ENCODE measurements at places on chromosomes 1 and 21.

DNA sequence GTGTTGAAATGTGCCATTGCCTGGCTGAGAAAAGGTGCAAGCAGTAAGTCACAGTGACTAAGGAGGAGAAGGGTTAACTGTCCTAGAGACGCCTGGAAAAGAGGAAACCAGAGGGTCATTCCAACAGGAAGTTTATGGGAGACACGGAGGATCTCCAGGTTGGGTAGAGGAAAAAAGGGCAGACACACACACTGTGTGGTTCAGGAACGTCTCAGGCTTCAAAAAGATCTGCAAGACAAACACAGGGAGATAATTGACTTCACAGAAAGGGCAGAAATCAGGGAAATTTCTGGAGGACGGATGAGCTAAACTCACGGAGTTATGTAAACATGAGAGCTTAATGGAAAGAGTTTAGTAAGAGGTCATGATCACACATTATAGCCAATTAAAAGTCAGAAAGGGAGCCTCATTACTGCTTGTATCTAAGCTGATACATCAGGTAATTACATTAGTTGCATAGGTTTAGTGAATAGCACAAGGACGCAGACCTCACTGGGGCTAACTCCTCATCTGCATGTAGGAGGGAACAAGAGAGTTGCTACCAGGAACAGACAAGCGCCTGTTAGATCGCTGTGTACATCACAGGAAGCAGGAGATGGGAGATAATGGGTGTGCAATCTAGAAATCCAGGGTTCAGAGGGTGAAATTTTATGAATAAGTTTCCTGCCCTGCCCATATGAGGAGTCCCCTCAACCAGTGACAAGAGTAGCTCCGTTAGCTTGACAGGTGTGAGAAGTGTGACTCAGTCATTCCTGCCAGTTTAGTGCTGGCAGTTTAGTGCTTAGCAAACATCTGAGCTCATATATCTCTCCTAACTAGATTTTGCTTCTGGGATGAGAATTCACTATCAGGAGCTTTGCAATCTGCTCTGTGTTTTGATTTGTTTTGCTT is 96.6 kb upstream of the TNR start:
- DNase-seq: no peak

DNA sequence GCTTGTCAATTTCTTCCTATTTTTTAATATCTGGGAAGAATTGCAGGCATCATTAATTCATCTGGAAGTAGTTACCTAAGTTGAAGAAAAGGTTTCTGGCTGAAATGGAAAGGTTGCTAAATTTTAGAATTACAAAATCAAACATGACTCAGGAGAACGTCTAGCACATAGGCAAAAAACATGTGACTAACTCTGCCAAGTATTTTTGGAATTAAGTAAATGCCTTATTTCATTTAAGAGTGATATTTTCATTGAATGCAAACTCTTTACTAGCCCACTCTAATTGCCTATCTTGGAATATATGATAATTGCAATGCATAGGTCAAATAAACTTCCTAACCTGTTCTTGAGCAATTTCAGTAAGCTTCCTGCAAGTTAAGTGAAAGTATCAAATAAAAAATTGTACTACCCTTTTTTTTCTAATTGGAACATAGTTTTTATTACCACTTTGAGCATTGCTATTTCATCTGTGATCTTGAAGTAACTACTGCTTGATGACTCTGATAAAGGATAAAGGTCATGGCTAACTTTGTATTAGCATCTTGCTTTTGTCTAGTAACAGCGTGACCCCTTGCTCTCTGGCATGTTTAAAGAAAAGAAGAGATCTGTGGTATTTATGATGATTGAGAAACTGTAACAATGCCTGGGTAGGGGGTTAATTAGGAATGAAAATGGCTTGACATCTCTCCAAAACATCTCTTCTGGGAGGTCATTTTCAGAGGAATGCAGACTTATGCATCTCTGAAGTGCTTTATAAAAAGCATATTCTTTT is 208.3 kb upstream of the NCAM2 start:
- no peak for DNase-seq

GRCh38 chr1:219324171-219324570 is 150.5 kb downstream of the LYPLAL1 start:
- DNase-seq: no peak

- DNase-seq: no peak
Measured at GRCh38 chr1:221696718-221697461, 45.0 kb downstream of the DUSP10 start.

- DNase-seq: peak; percentile 60
Measured at GRCh38 chr1:55337801-55338447, 122.8 kb upstream of the USP24 start.

DNA sequence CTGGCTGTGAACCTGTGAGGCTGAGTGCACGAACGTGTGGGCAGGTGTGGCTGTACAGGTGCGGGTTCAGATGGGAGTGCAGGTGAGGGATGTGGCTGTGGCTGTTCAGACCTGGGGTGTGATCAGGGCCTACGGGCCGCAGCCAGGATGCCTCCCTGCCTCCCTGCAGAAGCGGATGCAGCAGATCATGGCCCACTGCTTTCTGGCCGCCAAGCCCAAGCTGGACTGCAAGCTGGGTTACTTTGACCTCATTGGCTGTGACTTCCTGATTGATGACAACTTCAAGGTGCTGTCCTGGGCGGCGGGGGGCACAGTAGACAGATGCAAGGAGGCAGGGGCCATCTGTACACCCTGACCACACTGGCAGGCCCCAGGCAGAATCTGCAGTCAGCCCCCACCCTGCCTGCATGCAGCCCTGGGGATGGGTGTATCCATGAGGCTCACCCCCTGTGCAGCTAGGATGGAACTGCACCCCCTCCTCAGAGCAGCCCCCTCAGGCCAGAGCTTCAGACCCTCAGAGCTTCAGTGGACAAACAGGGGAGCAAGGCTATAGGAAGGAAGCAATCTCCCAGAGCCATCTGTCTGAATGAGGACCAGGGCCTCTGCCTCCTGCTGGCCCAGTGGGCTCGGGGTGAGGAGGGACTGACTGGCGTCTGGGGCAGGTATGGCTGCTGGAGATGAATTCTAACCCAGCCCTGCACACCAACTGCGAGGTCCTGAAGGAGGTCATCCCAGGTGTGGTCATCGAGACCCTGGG is 9.8 kb downstream of the TNFRSF18 start:
- DNase-seq: no peak

DNA sequence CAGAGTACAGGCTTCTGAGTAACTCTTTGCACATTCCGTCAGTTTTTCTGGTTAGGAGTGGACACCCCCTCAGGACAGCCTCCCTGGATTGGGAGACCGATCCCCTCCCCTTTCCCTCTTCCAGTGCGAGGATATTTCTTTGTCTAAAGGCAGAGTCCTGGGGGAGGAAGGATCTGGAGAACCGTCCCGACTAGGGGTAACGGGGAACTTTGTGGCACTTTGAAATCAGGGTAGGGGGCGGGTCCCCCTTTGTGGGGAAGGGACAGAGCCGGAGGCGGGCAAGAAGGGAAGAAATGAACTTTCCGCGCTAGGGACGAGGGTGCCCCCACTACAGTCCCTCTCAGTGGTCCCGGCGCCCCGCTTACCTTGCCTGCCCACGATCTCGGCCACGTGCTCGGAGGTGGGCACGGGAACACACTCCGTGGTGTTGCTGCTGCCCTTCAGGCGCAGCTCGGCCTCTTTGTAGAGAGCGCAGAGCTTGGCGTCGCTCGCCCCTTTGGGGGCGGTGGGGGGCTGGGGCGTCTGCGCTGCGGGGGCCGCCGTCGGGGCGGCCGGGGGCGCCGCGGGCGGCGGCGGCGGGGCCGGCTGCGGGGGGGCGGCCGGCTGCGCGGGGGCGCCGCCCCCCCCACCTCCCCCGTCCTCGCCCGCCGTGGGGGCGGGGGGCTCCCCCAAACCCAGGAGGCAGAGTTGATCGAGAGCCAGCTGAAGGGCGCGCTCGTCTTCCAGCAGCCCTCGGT is 917 bp downstream of the MEX3A start:
- DNase-seq: peak; percentile 32

GRCh38 chr1:85225624-85226380 is 25.0 kb upstream of the SYDE2 start:
- DNase-seq: no peak

- DNase-seq: no peak
Measured at GRCh38 chr1:94989911-94990473, 63.1 kb upstream of the CNN3 start.

DNA sequence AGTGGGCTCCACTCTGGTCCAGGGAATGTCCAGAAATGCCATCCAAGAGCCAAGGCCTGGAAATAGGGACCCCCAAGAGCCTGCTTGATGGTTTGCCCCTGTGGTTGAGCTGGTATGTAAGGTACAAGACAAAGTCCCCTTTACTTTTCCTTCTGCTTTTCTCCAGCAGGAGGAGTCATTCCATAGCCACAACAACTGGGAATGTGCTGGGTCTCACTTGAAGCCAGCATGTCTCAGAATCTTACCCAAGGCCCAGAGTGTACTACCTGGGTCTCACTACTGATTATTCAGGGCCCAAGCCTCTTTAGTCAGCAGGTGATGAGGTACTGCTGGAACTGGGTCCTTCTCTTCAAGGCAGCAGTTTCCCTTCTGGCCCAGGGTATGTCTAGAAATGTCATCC is 62.1 kb upstream of the CD55 start:
- DNase-seq: no peak

GRCh38 chr1:178273707-178274410 is 180.0 kb downstream of the RASAL2 start:
- no peak for DNase-seq

GRCh38 chr1:80531182-80531581 is 1269.6 kb upstream of the ADGRL2 start:
- no peak for DNase-seq

- no peak for DNase-seq
Measured at GRCh38 chr1:19889656-19890055, 7.5 kb downstream of the OTUD3 start.

GRCh38 chr1:200784576-200784975 is 45.9 kb downstream of the CAMSAP2 start:
- DNase-seq: no peak

- DNase-seq: no peak
Measured at GRCh38 chr1:41456847-41457540, 27.5 kb downstream of the EDN2 start.

DNA sequence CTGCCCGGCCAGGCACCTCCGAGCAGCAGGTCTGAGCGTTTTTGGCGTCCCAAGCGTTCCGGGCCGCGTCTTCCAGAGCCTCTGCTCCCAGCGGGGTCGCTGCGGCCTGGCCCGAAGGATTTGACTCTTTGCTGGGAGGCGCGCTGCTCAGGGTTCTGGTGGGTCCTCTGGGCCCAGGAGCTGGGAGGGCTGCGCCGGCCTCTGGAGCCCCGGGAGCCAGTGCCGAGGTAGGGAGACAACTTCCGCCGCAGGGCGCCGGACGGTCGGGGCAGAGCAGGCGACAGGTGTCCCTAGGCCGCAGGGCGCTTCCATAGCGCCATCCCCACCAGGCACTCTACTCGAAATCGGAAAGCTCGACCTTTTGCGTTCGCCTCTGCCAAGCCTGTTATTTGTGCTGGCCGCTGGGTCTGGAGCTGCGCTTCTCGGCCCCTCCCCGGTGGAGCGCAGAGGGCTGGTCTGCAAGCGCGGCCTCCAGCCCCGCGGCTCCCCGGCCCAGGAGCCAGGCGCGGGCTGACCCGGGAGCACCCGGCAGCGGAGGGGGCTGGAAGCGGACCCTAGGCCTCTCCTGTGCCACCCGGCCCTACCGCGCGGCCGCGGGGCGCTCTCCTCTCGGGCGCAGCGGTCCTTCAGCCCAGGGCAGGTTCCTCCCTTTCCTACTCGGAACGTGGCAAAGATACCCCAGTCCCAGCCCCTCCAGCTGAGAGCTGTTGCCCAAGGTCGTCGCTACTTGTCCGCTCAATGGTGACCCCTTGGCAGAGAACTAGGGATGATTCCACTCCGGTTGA is 2.2 kb downstream of the SIM2 start:
- peak; percentile 39 for DNase-seq

DNA sequence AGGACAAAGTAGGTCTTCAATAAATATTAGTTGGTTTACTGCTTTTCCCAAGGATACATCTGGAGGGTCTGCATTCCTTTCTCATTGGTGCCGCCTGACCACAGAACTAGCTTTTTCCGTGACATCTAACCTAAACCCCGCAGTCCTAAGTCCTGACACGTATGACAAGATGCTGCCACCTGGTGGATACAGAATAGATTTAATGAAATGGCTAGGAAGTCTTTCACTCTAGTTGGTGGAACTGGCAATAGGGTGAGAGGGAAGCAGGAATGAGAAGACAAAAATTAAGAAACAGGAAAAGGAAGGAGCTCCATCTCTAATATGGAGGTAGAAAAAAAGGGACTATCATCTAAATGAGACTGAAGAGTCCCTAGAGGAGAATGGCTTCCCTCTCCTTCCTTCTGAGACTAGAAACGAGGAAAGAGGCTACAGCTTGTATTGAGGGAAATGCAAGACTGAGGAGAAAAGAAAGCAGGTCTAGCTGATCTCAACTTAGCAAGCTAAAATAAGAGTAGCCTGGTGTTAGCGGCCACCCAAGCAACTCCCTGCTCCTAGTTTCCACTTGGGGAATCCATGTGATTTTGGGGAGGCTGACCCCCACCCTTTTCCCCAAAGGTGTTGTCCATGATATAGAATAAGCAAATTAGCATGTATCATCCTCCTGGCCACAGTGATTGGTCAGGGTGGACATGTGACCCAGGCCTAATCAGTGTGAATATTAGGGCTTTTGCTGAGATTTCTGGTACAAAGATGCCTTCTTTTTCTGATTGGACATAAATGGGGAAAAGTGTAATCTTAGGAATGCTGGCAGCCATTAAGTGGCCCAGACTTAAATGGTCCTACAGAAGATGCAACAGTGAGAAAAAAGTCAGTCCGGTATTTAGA is 5.9 kb downstream of the RFX5 start:
- peak; percentile 92 for DNase-seq

- DNase-seq: no peak
Measured at GRCh38 chr1:174795806-174796205, 203.9 kb upstream of the CACYBP start.

GRCh38 chr1:78586572-78586971 is 33.7 kb upstream of the IFI44L start:
- no peak for DNase-seq

GRCh38 chr1:25924454-25924853 is 18.2 kb upstream of the STMN1 start:
- no peak for DNase-seq

DNA sequence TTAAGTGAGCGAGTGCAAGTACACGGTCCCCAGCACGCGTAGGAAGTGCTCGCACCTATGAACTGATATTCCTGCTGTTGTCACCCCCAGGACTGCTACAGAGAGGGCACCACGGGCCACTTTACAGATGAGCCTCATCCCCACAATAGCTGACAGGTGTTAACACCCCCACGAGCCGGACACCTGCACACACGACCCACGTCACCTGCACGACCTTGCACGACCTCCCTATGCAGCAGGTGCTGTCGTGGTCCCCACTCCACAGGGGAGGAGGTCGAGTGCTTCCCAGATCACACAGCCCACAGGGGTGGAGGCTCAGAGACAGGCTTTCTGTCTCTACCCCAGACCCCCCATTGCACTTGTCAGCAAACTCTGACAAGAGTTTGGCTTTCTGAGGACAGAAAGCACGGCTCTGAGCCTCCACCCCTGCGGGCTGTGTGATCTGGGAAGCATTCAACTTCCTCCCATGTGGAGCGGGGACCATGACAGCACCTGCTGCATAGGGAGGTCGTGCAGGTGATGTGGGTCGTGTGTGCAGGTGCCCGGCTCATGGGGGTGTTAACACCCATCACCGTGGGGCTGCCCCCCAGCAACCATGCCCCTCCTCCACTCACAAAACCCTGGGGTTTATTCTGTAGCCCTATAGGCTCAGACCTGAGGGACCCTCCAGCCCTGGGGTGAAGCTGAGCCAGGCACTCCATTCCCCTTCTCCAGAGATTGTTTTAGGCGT is 80.8 kb downstream of the MATN1 start:
- DNase-seq: no peak
